Epithelial cell of esophagus (primary cell): ENCODE measurements at places on chromosomes 11 and 22.
A peak's percentile ranks its signal among the peaks of the same experiment; 100 is the strongest.

GRCh38 chr11:73140213-73141030 is 1.7 kb downstream of the FCHSD2 start:
- peak; percentile 33 for DNase-seq

DNA sequence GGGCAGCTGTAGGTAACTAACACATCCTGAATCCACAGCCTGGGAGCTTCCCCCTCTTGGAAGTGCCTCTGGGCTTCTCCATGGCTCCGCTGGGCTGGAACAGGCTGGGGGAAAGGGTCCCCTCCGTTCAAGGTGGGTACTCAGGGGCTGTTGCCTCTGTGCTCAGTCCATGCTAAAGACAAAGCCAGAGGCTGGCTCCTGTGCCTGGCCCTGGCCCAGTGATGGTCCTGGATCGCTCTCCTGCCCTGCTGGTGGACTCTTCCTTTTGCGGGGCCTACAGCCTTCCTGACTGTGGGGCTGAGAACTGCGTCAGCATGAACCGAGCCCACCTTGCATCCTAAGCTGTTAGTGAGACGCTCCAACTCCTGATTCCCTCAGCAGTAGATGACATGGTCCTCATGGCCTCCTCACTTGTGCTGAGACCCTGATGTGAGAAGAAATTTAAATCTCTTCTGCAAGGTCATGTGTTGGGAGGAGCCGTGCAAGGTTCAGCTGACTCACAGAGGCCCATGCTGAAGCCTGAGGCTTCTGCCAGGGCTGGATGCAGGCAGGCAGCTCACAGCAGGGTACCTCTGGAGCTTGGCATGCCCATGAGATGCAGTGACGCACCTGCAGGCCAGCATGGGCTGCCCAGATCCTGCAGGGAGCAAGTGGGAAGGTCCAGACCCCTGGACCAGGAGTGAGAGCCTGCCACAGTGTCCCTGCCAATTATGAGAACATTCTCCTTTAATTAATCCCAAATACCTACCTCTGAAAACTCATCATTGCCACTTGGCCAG is 1285.5 kb downstream of the TBC1D22A start:
- no peak for DNase-seq

GRCh38 chr11:115718945-115719344 is 214.7 kb upstream of the CADM1 start:
- DNase-seq: no peak

DNA sequence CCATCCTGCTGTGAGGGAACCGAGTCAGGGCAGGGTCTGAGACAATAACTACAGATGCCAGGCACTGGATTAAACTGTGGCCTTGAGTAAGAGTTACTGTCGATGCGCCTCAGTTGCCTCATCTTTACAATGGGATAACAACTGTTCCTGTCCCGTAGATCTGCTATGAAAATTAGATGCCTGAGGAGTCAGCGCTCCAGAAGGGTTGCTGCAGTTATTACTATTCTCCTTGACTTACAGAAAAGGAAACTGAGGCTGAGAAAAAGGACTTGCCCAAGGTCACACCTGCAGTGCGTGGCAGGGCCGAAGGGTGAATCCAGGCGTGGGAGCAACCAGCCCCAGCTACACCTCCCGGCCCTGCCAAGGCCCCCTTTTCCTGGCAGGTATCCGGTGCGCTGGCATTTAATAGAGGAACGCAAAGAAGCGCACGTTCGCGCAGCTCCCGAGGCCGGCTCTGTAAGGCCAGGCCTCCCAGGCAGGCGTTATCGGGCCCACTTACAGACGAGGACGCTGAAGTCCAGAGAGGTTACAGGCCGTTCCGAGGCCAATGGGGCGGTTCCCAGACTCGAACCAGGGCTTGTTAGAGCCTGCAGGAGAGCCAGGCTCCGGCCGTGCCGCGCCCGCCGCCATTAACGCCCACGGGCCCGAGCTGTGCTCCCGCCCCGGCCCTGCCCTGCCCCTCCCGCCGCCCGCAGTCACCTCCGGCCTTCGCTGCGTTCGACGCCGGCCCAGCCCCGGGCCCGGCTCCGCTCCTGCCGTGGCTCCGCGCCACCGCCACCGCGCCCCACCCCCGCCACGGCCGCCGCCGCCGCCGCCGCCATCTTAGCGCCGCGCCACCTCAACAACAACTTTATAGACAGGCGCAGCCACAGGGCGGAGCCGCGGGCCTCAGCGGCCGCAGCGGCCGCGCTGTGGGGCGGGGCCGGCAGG is at the start of gene C11orf68:
TSS of gene C11orf68 (minus strand) at position 852 of the 930 bp plus-strand sequence. CDS start at position 821, 31 bp downstream.
- DNase-seq: peak; percentile 60

DNA sequence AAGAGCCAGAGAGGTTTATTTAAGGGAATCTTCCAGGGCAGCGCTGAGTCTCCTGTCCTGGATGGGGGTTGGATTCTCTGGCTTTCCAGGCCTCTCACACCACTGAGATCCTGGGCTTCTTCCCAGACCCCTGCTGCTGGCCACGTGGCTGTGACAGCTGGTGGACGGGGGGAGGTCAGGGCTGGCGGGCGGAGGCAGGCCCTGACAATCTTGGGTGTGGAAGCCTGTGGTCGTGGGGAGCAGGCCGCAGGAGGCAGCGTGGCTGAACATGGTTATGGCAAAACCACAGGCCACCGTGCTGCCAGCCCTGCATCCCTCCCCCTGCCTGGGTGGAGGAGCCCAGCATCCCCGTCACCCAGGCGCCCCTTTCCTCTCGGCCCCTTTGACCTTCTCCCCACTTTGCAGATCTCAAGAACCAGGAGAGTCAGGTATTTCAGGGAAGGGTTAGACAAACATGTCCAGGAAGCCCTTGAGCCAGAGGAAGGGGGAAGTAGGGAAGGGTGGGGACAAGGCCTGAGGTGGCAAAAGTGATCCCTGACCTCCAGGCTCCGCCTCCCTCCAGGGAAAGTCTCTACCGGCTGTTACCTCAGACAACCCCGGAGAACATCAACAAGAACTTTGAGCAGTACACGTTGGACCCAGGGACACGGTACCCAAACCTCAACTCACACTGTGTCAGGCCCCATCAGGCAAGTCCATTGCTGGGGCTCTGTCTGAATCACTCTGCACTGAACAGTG is 111.8 kb downstream of the MICAL2 start:
- no peak for DNase-seq

GRCh38 chr11:134478611-134479010 is 66.6 kb upstream of the B3GAT1 start:
- DNase-seq: no peak

DNA sequence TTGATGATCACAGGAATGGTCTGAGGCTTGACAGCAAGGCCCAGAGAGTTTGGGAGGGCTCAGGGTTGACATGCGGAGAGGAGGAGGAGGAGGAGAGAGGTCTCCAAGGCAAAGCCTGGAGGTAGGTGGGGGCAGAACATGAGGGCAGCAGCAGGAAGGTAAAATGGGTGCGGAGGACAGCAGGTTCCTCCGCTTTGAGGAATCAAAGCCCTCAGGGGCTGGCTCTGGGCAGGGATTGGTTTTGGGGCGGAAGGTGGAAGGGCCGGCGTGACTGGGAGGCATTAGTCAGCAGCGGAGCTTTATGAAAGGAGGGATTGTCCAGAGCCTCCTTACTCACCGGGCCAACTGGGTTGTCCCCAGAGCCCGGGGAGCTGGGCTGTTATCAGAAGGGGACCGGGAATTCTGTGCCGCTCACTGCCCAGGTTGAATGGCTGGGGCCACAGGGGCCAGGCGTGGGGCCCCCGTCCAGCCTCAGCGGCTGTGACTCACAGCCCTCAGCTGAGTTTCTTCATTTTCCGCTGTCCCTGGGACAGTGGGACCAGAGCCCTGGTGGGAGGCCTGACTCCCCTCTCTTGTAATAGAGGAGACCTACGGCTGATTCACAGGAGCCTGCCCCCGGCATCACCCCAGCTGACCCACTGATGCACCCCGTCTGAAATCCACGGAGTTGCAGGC is 36.2 kb downstream of the LIF start:
- DNase-seq: peak; percentile 88

GRCh38 chr11:134050541-134051383 is 18.1 kb upstream of the JAM3 start:
- peak; percentile 44 for DNase-seq

DNA sequence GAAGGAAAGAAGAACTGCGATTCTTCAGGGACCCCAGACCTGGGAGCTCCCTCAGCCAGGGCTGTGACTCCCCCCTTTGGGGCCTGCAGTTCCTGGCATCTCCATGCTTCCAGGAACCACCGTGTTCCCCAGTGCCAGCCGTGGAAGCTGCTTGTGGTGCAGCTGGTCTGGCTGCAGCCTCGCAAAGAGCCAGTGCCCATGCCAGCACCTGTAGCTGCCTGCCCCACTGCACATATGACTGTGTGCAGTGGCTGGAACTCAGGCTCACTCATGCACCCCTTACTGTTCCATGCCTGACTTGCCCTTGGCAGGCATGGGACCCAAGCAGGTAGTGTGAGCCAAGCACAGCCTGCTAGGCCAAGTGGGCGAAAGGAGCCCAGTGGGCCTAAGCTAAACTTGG is 401.3 kb downstream of the LRRC4C start:
- DNase-seq: no peak

DNA sequence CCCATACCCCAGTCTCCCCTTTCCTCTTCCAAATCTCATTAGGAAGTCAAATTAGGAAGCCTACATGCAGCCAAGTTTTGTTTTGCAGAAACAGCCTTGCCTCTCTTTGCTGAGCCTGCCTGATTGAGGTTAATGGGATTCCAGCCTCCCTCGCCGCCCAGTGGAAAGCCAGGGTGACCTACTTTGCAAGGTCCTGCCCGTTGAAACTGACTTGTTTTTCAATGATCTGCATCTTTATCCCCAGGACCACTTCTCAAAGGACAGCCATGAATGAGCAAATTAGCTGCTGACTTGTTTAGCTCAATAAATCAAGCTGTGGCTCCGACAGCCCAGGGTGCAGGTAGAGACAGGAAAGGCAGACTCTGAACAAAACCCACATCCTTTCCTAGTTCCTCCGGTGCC is 110.4 kb downstream of the RRAS2 start:
- no peak for DNase-seq

DNA sequence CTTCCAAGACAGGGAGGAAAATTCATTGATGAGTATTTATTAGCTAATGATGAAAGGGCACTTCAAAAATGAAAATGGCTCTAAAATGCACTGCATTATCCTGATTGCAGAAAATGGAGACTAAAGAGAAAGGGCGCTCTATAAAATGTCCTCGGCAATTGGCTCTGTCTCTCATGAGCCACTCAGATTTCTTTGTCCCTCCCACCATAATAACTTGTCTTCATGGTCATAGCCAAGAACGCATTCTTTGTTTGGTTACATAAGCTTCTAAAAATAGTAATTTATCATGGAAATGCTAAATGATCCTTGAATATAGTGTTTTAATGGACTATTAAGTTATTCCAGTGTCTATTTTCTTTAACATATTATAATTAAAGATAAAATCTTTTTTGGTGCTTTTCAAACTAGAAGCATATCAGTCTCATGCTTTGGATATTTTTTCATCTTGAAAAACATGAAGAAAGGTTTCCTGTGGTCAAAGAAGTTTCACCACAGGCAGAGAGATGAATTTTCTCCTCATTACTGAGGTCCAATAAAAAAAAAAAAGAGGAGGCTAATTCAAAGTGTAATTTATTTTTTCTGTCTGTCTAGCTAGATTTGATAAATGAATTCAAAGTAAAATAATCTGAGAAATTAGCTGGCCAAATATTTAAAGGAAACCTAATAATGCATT is 238.1 kb upstream of the BLID start:
- DNase-seq: no peak

DNA sequence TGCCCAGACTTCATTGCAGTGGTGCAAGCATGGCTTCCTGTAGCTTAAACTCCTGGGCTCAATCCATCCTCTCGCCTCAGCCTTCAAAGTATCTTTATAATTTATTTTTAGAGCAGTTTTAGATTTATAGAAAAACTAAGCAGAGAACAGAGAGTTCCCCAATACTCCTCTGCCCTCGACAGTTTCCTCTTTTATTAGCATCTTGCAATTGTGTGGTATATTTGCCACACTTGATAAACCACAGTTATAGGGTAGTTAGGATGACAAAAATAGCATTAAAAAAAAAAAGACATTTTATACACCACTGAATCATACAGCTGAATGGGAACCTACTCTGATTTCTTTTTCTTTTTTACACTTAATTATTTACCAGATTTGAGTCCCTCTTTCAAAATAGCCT is 31.2 kb downstream of the MS4A2 start:
- DNase-seq: no peak

DNA sequence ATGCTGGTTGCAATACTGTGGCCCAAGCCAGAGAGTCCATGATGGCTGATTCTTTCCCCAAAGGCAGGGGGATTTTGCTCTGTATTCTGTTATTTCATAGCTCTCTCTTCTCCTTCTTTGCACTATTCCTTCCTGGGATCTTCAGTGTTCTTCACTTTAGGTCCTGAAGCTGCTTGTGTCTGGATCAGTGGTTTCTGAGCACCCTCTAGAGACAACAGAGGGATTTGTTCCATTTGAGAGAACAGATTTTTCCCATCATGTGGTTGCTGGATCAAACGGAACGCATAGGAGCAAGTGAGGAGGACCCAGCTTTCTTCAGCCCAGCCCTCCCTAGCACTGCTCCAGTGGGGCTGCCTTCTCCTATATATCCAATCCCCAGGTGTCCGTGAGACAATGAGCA is 68.7 kb upstream of the SYN3 start:
- DNase-seq: peak; percentile 13

DNA sequence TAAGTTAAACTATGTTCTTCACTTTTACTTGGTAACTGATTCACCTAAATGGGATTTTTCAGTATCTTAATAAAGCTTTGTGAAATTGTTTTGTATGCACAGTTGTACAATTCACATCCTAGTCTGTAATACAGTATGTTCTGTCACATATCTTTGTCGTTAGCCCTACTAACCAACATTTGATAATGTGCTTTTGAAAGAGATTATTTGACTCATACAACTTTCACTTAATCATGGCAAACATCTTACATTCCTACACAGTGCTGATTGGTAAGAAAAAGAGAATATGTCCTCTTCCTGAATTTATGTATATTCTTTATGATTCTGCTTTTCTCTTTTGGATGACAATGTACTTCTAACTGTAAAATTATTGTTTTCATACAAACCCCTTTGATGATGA is 234.5 kb downstream of the METTL15 start:
- DNase-seq: peak; percentile 1

- no peak for DNase-seq
Measured at GRCh38 chr11:74620531-74620930, 28.1 kb downstream of the POLD3 start.

GRCh38 chr11:63765688-63766241 is 2.8 kb downstream of the ZFTA start:
- no peak for DNase-seq

GRCh38 chr22:42401535-42402334 is 30.5 kb downstream of the NFAM1 start:
- peak; percentile 32 for DNase-seq
